Dermis microvascular lymphatic vessel endothelial cell (primary cell): ENCODE measurements at places on chromosomes 1 and 21. TPM values are rescaled to one million over a fixed set of nuclear protein-coding genes. Genes with fewer than 3 reads are reported as not detected.

Gene ANGPTL3
- not detected in 2 replicates for total RNA-seq

Gene CFAP57
- 0.25 and 0.26 TPM in 2 replicates for total RNA-seq

Gene NCDN
- total RNA-seq, result 7.7 and 13.0 TPM in 2 replicates

Gene IFI44L
- 0.26 and 0.38 TPM in 2 replicates for total RNA-seq

Gene PRKACB
- 10.0 and 14.6 TPM in 2 replicates for total RNA-seq

Gene KCND3
- total RNA-seq, result 0.13 and 0.38 TPM in 2 replicates

Gene PTGS2
- total RNA-seq, result 2.2 and 19.5 TPM in 2 replicates

Gene PLEKHN1
- total RNA-seq, result 0.38 and 0.51 TPM in 2 replicates

Gene RIMKLA
- total RNA-seq, result under 0.01 TPM in 2 replicates

Gene FLG
- total RNA-seq, result not detected in 2 replicates

Gene TSPEAR
- 0.13 TPM in 2 replicates for total RNA-seq

Gene HCN3
- 0.38 and 0.51 TPM in 2 replicates for total RNA-seq

Gene HHIPL2
- not detected in 2 replicates for total RNA-seq

Gene KCNE1
- under 0.01 and 0.13 TPM in 2 replicates for total RNA-seq
